ENCODE measurements at places on chromosomes 1 and 21. TPM values are rescaled to one million over a fixed set of nuclear protein-coding genes. Genes with fewer than 3 reads are reported as not detected.

The COL9A2 gene
- 4.2 TPM for total RNA-seq

DNA sequence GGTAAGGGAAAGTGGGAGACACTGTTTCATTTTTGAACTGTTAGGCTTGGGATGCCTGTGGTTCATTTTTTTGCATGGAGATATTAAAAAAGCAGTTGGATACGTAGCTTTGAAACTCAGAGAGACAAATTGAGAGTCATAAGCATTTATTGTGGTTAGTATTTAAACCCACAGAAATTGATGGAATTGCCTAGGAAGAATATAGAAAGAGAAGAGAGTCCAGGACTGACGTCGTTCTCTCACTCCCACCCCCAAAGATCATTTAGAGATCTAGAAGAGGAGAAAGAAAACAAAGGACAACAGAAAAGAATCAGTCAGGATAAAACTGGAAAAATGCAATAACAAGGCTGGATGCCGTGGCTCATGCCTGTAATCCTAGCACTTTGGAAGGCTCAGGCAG, 73.2 kb upstream of the BMP8A start:
- no peak for DNase-seq
- H3K36me3 ChIP-seq = peaks cover 51% of the 10 kb centered on the region
- no peak overlapping the region for H3K4me3 ChIP-seq
- H3K27ac ChIP-seq = peak overlapping the region; percentile 14
- H3K4me1 ChIP-seq = peaks cover 25% of the 10 kb centered on the region
- no peaks in the 10 kb centered on the region for H3K27me3 ChIP-seq

DNA sequence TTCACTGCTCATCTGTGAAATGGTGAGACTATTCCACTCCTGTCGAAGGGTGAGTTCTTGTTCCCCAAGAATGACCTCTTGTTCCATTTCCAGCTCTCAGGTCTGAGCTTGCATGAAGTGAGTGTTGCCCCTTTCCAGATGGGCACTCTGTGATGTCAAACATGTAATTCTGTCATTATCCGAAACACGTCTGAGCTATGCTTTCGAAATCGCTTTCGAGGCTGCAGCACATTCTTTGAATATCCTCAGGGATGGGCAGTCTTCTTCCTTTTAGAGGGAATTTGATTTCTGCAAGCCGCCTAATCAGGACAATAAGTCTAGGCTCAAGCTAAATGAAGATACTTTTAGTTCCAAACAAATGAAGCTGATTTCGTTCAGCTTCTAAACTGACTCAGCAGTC, 15.1 kb downstream of the NFASC start:
- no peak overlapping the region for H3K4me3 ChIP-seq
- H3K4me1 ChIP-seq = peaks cover 30% of the 10 kb centered on the region
- H3K27ac ChIP-seq = no peak overlapping the region

GRCh38 chr1:168468822-168469221, 75.0 kb downstream of the XCL2 start:
- H3K27ac ChIP-seq = no peak overlapping the region
- H3K27me3 ChIP-seq = no peaks in the 10 kb centered on the region
- H3K4me3 ChIP-seq = no peak overlapping the region

The GJA8 gene
- not detected for total RNA-seq

- DNase-seq = peak; percentile 42
- peaks cover 77% of the 10 kb centered on the region for H3K27me3 ChIP-seq
- H3K4me1 ChIP-seq = peaks cover 12% of the 10 kb centered on the region
- peak overlapping the region; percentile 77 for H3K4me3 ChIP-seq
Measured at GRCh38 chr1:39789571-39790110, 976 bp upstream of the BMP8B start.

- H3K4me1 ChIP-seq = peaks cover 12% of the 10 kb centered on the region
- DNase-seq = no peak
- peaks cover 4% of the 10 kb centered on the region for H3K36me3 ChIP-seq
- H3K27me3 ChIP-seq = no peaks in the 10 kb centered on the region
- H3K27ac ChIP-seq = no peak overlapping the region
Measured at GRCh38 chr1:222331340-222331739, 216.6 kb downstream of the HHIPL2 start.

DNA sequence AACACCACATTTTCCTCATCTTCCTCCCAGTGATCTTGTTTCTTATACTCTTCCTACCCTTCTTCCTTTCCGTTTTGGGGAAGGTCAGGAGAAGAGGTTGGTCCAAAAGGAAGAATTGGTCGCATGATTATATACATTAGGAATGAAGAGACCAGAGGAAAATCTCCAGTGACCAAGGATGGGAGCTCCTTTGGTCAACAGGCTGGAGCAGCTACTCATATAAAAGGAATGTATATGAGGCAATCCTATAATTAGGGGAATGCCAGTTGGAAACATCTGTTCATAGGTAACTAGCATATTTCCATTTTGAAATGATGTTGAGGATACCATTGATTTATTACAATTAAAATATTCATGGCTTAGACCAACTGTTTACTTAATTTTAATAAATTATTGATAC, 114.5 kb downstream of the LRRC40 start:
- no peak for DNase-seq
- no peak overlapping the region for H3K4me3 ChIP-seq
- H3K36me3 ChIP-seq = no peaks in the 10 kb centered on the region
- H3K27me3 ChIP-seq = no peaks in the 10 kb centered on the region

DNA sequence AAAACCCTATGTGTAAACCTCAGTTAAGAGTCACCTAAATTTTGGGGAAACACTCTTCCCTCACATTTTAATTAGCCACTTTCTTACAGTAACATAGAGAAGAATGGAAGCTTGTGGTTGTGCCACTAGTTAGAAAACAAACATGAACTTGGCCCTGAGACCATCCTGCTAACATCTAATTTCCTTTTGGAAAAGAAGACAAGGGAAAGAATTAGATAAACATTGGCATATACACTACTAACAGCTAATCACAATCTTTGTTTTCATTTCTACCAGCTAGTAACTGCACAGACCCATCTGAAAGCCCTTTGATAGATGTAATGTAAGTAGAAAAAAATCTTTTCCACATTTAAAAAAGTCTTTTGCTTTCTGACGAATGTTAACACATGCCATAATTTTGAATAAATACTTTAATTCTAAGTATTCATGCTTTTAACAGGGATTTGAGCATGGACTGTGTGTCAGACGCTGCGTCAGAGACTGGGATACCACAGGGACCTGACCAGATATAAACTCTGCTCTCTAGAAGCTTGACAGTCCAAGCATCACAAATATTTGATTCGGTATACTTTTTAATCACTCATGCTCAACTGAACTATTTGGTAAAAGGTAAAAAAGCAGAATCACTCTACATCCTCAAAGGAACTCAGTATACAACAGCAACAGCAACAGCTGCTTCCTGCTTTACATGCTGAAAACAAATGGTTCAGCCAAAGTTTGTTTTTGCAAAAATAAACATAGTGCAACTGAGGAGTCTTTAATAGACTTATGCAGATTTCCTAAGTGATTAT, 30.2 kb downstream of the DPH5 start:
- H3K36me3 ChIP-seq = peaks cover 45% of the 10 kb centered on the region
- H3K27ac ChIP-seq = no peak overlapping the region
- no peak for DNase-seq
- no peaks in the 10 kb centered on the region for H3K27me3 ChIP-seq

The C1orf141 gene
- not detected for total RNA-seq

The AVPR1B gene
- total RNA-seq = 0.46 TPM

- no peak overlapping the region for H3K4me3 ChIP-seq
- H3K36me3 ChIP-seq = no peaks in the 10 kb centered on the region
- no peak for DNase-seq
Measured at GRCh38 chr1:246159279-246160227, 347.5 kb downstream of the SMYD3 start.

The CASP9 gene
- 18.6 TPM for total RNA-seq

The PTPN7 gene
- total RNA-seq = 0.98 TPM

The IGSF9 gene
- total RNA-seq = 19.4 TPM

DNA sequence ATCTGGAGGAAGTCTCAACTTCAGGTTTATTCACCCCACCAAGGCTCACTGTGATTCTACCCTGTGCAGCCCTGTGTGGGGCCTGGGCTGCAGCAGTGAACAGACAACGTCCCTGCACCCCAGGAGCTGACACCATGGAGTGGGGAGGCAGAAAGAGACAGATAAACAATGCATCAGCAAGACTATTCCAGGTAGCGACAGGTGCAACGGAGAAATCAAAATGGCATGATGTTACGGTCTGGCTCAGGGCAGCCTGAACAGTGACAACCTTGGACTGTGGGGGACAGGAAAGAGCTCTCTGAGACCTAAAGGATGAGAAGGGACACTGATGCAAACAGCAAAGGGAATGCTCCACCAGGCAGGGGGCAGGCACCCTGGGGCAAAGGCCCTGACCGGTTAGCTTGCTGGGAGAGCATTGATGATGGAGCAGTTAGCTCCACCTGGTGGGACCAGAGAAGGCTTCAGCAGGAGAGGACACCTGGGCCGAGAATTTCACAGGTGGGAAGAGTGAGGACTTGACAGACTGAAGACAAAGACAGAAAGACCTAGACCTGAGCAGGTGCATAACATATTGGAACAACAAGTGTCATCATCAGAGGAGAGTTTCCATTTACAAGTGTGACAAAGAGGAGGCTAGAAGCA, 589.9 kb downstream of the MATN1 start:
- H3K36me3 ChIP-seq = no peaks in the 10 kb centered on the region
- DNase-seq = no peak
- H3K27ac ChIP-seq = no peak overlapping the region
- no peaks in the 10 kb centered on the region for H3K4me1 ChIP-seq

- peaks cover 23% of the 10 kb centered on the region for H3K4me1 ChIP-seq
- H3K27ac ChIP-seq = peak overlapping the region; percentile 16
- no peak for DNase-seq
- no peaks in the 10 kb centered on the region for H3K36me3 ChIP-seq
- no peak overlapping the region for H3K4me3 ChIP-seq
- H3K27me3 ChIP-seq = peaks cover 19% of the 10 kb centered on the region
Measured at GRCh38 chr1:111538343-111539025, 35.1 kb upstream of the ADORA3 start.

DNA sequence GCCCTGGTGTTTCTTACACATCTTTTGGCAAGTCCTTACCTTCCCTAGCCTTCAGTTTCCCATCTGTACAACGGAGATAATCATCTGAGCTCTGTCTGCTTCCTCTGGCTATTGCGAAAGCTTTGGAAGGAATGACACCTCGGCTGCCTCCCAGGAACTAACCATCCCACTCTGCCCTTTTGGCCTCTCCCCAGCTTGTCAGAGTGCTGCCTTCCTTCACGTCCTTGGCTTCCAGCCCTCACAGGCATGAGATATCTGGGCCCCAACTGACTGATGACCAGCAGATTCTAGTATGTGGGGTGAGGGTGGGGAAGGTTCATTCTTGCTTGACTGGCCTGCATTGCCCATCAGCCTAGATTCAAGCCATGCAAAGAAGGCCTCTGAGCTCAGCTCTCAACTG, 253.1 kb upstream of the FGGY start:
- H3K4me1 ChIP-seq = peaks cover 7% of the 10 kb centered on the region
- H3K4me3 ChIP-seq = no peak overlapping the region
- H3K27me3 ChIP-seq = no peaks in the 10 kb centered on the region

The COL6A1 gene
- total RNA-seq = 221 TPM

The NR1I3 gene
- total RNA-seq = not detected

DNA sequence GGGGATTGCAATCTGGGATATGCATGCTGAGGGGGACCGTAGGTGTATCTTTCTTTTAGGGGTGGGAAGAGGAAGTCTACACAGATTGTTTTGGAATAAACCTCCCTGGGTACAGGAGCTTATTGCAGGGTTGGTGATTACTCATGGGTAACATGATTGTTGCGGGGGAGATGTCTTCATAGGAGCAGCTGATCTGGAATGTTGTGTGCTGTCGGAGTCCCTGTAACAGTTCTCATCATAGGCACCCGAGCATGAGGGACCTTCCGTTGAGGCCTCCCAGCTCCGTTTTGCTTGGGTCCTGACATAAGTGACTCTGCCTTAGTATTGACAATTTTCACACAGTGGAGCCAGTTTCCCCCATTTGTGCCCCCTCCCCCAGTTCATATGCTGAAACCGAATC, 4.2 kb upstream of the PRXL2B start:
- H3K4me3 ChIP-seq = no peak overlapping the region
- H3K36me3 ChIP-seq = no peaks in the 10 kb centered on the region
- no peak overlapping the region for H3K27ac ChIP-seq
- no peak for DNase-seq
- H3K27me3 ChIP-seq = no peaks in the 10 kb centered on the region
- H3K4me1 ChIP-seq = peaks cover 24% of the 10 kb centered on the region

The PRAMEF7 gene
- not detected for total RNA-seq

DNA sequence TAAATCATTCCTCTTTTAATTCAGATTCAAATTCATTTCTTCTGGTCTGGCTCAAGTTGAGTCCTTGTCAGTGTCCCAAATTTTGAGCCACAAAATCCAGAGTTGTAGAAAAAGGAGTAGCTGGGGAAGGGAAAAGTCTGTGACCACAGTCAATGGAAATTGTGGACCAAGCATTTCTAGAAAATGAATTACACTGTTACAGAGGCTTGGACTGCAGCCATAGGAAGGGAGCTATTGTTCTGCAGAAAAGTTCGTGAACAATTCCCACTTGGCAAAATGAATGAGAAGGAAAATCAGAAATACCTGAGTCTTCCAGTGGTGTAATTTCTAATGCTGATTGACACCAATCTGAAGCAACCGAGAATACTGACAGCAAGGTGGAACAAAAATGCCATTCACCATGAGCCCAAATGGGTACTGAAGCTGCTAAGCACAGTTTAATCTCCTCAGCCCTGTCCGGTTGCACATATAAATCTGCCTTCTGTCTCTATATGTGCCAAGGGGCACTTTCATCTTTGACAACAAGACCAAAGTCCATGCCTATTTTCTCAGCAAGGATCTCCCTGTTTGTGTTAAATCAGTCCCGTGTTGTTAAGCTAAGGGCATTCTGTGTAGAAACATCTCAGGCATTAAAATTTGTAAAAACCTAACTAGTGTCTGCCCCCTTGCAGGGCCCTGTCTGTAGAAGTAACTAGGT, 51.3 kb downstream of the TEX35 start:
- H3K27me3 ChIP-seq = no peaks in the 10 kb centered on the region
- DNase-seq = no peak
- H3K4me1 ChIP-seq = peaks cover 14% of the 10 kb centered on the region
- H3K36me3 ChIP-seq = peaks cover 7% of the 10 kb centered on the region

Measured in WTC11 (cell line).